ENCODE measurements at places on chromosomes 6 and 20. TPM values are rescaled to one million over a fixed set of nuclear protein-coding genes. Genes with fewer than 3 reads are reported as not detected.

DNA sequence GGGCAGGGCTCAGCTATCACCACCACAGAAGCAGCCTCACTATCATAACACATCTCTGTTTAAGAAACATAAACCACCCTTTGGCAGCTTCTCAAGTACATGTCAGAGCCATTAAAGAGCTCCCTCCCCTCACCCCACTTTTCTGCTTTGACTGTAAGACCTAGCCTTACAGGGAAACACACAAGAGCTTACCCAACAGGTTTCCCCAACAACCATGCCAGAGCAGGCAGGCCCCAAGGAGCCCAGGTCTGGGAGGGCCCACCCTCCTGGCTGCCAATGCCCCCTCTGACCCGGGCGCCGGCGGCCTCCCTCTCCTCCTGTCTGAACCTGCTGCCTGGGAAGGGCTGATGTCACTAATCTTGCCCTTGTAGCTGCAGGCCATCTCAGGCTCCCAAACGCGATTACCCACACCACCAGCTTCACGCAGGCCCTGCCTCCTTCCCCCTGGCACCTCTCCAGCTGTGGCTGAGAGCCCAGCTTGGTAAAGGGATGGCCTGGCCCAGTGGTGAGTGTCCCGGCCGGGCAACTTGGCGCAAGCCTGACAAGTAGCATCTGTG is 402.0 kb downstream of the MAFB start:
- no peak for DNase-seq

GRCh38 chr20:34491226-34491931 is 24.8 kb upstream of the DYNLRB1 start:
- DNase-seq: no peak

DNA sequence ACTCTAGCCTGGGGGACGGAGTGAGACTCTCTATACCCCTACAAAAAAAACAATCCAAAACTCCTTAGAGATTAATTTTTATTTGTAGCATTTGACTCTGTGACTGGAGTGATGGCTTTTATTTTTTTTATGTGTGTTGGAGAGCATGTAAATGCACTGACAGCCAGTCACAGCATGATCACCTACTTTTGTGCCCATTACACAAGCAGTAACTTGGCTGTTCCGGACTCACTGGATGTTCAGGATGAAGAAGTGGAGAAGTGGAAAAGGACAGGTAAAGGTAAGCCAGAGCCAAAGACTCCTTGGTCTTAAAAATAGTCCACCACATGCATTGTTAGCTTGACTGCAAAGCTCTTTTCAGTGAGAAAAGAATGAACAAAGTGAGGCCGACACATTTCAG is 222.6 kb downstream of the FOXC1 start:
- DNase-seq: no peak

DNA sequence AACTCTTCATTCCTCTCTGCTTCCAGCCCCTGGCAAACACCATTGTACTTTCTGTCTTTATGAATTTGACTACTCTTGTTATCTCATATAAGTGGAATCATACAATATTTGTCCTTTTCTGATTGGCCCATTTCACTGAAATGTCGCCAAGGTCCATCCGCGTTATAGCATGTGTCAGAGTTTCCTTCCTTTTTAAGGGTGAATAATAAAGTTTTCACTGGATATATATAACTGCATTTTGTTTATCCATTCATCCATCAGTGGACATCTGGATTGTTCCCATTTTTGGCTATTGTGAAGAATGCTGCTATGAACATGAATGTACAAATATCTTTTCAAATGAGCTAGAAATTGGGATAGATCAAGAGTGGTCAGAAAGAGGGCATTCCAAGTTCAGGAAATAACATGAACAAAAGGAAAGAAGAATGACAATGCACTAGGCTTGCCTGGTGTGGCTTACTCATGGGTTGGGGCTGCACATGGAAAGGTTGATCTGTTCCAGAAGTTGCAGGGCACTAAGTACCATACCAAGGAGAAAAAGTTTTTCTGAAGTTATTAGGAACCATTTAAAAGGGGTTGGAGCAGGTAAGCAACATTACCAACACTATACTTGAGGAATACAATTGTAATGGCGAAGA is 10.0 kb upstream of the L3MBTL3 start:
- no peak for DNase-seq

GRCh38 chr20:23776067-23776771 is 25.5 kb upstream of the CST1 start:
- no peak for DNase-seq

DNA sequence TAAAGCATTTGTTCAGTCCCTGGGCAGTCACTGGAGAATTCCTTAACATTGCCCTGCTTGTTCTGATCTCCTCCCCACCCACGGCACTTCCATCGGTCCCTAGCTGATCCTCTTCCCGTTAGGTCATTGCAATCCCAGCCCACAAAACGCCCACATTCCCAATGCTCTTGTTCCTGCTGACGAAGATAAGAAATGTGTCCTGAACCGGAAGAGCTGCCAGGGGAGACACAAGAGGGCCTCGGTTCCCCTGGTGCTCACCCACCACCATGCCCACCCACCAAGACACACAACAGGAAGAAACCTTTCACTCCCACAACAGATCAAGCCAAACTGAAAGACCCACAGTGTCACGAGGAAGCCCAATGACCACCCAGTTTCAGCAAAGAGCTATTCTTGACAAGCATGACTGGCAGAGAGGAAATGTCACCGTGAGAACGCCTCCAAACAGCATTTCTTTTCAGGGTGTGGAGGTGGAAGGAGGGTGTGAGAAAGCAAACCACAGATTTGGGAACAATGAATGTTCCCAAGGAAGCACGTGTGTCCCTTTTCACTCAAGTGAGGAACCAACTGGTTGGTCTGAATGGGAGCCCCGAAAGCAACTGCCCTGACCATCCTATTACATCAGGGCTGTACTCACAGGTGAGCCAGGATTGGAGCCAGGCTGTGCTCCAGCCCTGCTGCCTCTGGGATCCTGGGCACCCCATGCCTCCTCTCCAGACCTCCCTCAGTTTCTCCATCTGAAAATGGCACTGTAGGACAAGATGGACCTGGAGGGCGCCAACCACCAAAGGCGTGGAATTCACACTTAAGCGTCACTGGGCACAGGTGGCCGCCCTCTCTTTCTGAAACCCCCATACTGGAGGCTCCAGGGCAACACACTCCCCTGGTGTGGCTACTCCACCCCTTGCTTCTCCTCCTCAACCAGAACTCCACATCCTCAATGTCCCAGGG is 97.5 kb downstream of the ZMYND8 start:
- no peak for DNase-seq

DNA sequence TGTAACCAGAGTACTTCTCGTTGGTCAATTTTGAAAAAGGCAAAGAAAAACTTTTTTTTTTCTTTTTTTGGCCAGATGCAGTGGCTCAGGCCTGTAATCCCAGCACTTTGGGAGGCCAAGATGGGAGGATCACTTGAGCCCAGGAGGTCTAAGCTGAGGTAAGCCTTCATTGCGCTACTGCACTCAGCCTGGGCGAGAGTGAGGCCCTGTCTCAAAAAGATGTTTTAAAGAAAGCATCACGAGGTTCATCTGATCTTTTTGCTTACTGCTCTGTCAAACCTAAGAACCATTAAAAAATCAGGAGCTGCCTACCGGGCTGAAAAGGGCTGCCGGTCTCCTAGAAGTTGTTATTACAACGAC is 607 bp downstream of the LYRM2 start:
- DNase-seq: no peak

DNA sequence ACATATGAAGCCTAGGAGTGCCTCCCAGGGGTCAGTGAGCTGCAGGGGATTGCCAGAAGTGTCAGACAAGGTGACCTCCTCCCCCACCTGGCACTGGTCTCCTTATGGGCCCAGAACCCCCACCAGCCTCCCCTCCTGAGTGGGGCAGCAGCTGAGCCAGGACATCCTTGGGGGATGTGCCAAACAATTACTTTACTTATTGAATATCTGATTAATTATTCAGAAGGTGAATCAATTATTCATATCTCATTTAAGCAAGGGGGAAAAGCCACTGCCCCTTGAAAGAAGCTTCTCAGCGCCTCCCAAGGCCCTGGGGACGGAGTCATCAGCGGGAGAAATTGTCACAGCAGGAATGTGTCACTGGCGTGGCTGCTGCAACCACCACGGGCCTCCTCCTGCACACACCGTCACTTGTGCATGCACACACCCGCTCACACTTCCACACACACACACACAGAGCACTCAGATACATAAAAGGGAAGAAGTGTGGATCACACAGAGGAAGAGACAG is 123.4 kb upstream of the MAFB start:
- no peak for DNase-seq

- DNase-seq: no peak
Measured at GRCh38 chr6:30972816-30973215, 10.7 kb upstream of the MUC21 start.

Gene SAMD5
- total RNA-seq: 11.5 TPM

Gene CLDN20
- not detected for total RNA-seq

Measured in NCI-H460 (cell line).